A673 (cell line): ENCODE measurements at places on chromosomes 12 and 14. TPM values are rescaled to one million over a fixed set of nuclear protein-coding genes. Genes with fewer than 3 reads are reported as not detected.

DNA sequence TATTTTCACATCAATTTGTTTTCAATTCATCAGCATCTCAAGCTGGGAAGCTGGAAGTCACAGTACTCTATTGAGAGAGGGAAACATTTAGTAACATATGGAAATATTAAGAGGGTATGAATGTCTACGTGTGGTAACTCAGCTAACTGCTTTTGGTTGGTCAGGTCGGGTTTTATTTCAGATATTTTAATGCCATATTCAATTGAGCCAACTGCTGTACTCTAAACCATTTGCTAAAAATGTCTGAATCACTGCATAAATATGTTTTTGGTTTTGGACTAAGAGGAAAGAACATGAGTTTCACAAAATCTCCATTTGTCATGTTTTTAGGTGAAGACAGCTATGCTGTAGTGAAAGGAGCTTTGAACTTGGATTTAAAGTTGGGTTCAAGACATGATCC is 18.9 kb upstream of the PPFIBP1 start:
- no peak for DNase-seq
- H3K27me3 ChIP-seq = peaks cover 5% of the 10 kb centered on the region
- no peak overlapping the region for H3K4me3 ChIP-seq
- no peak overlapping the region for H3K27ac ChIP-seq

- peaks cover 51% of the 10 kb centered on the region for H3K36me3 ChIP-seq
- H3K27me3 ChIP-seq = no peaks in the 10 kb centered on the region
- peak overlapping the region; percentile 77 for H3K4me3 ChIP-seq
- peak; percentile 62 for DNase-seq
Observed at GRCh38 chr14:102085948-102086708, 716 bp downstream of the HSP90AA1 start.

- H3K27ac ChIP-seq = peak within 1 kb of the TSS; percentile 85
- peaks cover 43% of the 10 kb centered on the region for H3K4me1 ChIP-seq
- H3K36me3 ChIP-seq = no peaks in the 10 kb centered on the region
- peak within 1 kb of the TSS; percentile 60 for H3K4me3 ChIP-seq
- H3K27me3 ChIP-seq = no peaks in the 10 kb centered on the region
Observed at GRCh38 chr12:57459750-57460467, at the start of gene GLI1. TSS of gene GLI1 (plus strand) at chr12:57459785. CDS start at chr12:57463692, 3,907 bp downstream.

DNA sequence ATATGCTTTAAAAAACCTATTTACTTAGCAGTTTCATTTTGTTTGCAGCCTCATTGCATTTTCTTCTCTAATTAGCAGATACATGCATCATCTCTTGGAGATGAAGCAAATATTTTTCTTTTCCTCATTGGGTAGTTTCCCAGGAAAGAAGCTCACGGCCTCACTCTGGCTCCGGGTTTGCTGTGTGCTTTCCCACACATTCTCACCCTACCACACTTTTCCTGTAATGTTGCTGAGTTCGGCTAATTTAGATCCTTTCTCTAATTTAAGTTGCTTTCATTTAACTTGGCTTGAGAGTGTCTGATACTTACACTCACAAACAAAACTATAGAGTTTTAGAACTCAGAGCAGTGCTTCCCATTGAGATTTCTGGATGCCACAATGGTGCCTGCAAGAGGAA is 928.2 kb downstream of the NRXN3 start:
- no peak for DNase-seq
- H3K4me1 ChIP-seq = no peaks in the 10 kb centered on the region
- no peaks in the 10 kb centered on the region for H3K36me3 ChIP-seq
- peaks cover 3% of the 10 kb centered on the region for H3K27me3 ChIP-seq
- no peak overlapping the region for H3K4me3 ChIP-seq

DNA sequence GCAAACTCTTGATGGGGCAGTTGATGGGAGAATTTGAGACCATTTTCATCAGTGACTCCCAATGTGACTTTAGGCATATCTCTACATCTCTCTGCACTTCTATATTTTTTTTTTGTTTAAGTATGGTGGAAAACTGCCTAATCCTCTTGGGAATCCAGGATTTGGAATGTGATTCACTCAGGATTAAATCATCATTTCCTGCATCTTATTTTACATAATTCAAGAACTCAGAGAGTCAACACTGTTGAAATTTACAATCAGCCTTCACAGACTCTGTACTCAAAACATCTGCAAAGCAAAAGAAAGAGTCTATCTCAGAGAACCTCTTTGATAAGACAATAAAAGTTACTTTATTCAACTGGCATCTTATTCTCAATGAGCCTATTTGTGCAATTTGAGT is 260.7 kb upstream of the NOS1 start:
- no peak overlapping the region for H3K27ac ChIP-seq
- H3K4me3 ChIP-seq = no peak overlapping the region
- no peaks in the 10 kb centered on the region for H3K27me3 ChIP-seq
- H3K36me3 ChIP-seq = no peaks in the 10 kb centered on the region

- peaks cover 58% of the 10 kb centered on the region for H3K4me1 ChIP-seq
- peak overlapping the region; percentile 90 for H3K27ac ChIP-seq
- no peaks in the 10 kb centered on the region for H3K36me3 ChIP-seq
- H3K4me3 ChIP-seq = peak overlapping the region; percentile 94
Observed at GRCh38 chr12:54417712-54418440, 1.2 kb downstream of the ITGA5 start.

Gene AREL1
- total RNA-seq = 48.7 and 52.1 TPM in 2 replicates

Gene LTBP2
- total RNA-seq = 0.26 and 0.57 TPM in 2 replicates

Gene IAPP
- total RNA-seq = not detected in 2 replicates
